Fibroblast of skin of back (primary cell): ENCODE measurements at places on chromosomes 2 and 18.
A peak's percentile ranks its signal among the peaks of the same experiment; 100 is the strongest.

- no peak for DNase-seq
Observed at GRCh38 chr2:70696142-70696541, 71.9 kb downstream of the ADD2 start.

DNA sequence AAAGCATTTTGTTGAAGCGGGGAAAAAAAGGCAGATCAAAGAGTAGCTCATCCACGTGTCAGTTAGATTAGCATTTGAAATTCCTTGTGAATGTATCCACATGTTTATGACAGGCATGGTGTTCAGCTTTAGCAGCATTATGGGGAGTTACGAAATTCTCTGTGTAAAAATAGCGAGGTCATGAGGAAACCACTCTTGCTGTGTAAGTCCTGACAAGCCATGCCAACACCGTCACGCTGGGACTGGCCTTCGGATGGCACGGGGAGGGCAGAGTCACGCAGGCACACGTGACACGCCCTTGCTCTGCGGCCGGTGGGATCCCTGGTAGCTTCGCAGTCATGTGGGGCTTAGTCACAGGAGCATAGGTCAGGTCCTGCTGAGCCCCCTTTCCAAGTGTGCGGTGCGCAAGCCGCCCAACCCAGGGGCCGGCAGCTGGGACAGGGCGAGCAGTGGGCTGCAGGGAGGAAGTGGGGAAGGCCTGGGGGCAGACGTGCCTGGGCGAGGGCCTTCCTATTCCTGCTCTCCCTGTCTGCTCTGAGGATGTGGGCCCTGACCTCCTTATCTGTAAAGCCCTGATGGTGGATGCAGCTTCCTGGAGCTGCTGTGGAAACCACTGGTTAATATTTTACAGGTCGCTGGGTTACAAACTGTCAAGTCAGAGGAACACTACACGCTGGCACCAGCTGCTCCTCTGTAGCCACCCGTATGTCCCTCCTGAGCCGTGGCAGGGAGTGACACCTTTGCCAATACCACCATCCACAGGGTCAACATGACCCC, 18.0 kb downstream of the MBP start:
- peak; percentile 64 for DNase-seq

- DNase-seq: peak; percentile 35
Observed at GRCh38 chr2:182503886-182504285, 77.0 kb upstream of the PDE1A start.

DNA sequence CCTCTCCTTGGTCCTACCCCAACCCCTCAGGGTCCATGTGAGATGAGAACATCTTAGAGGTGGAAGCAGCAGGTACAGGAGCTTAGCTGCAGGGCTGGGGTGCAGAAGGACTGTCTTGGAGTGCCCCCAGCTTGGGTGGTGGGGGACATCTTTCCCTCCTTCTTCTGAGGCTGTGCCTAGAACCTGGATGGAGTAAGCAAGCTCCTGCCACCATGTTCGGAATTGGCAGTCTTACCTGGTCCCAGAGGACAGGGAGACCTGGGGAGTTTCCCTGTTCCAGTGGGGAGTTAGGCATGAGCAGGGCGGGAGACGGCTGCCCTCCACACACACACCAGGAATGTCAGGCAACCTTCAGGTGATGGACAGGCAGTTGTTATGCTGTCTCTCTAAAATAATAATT, 131.0 kb upstream of the COPS8 start:
- DNase-seq: no peak

DNA sequence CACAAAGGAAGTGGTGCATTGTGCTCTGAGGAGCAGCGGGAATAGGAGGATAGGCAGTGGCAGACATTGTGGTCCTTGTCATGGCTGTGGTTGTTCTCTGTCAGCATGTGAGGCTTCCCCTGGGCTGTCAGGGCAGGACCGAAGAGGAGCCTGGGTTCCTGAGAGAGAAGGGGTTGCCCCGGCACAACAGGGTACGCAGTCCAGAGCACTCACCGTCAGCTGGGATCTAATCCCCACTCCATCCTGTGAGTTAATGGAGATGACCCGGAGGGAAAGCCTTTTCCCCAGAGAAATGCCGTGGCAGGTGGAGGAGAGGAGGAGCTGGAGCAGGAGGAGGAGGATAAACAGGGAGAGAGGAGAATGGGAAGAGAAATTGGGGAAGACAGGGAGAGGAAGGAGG, 396.7 kb upstream of the HS6ST1 start:
- no peak for DNase-seq

- DNase-seq: no peak
Observed at GRCh38 chr18:80126797-80127196, 17.7 kb downstream of the ADNP2 start.

DNA sequence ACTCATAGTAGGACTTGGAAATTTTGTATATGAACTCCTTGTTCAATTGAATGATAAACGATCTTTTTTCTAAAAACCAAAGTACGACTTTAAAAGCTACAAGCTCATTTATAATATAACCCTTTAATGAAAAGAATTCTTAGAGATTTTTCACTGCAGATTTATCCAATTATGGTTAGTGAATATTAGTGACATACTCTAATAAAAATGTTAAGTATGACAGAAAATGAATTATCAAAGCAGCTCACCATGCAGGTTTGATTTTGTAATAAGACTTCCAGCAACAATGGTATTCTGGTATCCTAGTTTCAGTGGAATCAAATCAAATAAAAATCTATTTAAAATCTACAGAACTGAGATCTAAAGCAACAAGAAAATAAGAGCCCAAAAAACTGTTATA, 38.5 kb downstream of the PRPF40A start:
- DNase-seq: no peak
